ENCODE measurements at places on chromosomes 7 and 10. TPM values are rescaled to one million over a fixed set of nuclear protein-coding genes. Genes with fewer than 3 reads are reported as not detected.
A peak's percentile ranks its signal among the peaks of the same experiment; 100 is the strongest.

DNA sequence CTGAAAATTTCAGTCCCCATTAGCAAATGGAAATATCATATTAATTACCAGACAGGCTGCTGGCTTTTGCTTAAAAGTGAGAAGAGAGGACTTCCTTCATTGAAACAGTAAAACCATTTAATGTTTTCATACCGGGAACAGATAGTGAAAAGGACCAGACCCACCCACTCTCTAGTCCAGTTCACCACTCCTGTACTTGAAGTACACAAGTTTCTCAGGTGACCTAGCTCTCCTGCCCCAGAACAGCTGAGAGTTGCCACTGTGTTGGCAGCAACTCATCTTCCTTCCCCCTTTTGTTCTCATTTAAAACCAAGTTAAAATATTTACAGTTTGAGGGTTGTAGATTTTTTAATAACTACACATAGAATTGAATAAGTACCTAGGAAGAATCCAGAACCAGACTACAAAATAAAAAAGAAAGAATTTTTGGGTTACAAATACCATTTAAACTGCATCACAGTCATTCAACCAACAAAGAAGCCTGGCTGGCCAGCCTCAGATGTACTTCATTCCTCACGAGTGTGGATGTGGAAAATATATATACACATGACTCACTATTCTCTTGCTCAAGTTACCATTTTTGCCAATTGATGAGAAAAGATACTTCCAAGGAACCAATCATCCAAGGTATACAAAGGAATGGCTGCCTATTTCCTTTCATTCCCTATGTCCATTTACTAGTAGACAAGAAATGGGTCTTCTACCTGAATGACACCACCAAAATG is 68.1 kb downstream of the VPS41 start:
- DNase-seq = no peak

DNA sequence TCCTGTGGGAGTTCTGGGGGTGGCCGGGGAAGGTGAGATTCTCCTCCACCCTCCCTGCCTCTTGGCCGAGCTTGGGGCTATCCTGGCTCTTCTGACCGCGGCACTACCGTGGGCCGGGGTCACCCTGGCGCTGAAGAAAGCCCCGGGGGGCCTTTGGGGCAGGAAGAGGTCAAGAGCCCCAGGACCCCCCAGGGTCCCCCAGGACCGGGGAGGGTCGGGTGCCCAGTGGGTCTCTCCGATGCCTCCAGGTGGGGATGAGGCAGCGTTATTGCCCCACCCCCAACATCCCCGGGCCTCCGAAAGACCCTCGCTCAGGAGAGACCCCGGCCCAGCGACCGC is 439 bp upstream of the KNDC1 start:
- DNase-seq = no peak

DNA sequence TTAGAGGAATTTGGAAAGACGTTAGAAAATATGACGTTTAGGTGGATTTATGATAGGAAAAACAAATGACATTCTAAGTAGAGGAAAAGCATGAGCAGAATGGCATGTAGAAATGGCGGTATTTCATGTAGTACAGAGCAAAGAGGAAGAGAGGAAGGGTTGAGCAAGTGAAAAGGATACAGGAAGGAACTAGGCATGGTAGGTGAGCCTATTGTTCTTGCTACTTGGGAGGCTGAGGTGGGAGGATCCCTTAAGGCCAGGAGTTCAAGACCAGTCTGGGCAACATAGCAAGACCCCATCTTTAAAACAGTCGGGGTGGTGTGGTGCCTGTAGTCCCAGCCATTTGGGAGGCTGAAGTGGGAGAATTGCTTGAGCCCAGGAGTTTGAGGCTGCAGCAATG is 1.2 kb downstream of the GTPBP10 start:
- no peak for DNase-seq

DNA sequence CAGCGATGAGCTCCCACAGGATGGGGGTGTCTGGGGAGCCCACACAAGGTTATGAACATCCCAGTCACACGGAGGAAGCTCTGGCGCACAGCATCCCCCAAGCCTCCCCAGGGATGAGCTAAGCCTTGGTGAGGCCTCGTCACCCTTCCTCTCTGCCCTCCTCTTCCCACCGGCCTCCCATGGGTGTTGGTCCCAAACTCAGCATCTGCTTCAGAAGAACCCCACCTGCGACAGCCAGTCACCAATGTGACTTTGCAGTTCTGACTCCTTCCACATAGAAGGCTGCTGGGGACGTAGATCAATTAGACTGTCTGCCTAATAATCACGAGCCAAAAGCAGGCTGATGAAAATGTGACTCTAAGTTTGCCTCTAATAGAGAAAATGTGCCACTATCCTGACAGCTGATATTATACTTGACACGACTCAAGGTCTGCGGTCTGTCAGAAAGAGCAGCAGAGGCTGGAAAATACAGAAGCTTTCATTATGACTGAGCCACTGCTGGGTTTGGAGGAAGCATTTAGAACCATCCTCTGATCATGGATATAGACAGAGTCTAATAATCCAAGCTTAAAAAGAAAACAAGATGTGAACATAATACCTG is 116.0 kb upstream of the PFKP start:
- DNase-seq = no peak

DNA sequence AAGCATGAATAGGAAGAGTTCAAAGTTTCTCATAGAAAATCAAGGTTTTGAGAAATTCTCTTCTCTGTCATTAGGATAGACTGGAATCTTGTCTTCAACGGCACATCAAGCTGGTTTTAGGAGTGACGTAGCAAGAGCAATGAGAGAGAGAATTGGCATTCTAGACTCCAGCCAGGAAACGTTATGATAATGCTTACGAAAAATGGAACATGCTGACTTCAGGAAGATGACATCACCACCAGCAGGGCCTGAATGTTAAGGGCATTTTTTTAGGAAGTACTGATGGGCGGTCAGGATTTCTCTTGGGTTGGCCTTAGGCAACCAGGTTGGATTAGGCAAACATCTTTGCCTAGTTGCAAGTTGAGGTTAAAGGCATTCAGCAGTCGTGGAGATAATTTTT is 213.2 kb upstream of the CTBP2 start:
- no peak for DNase-seq

- no peak for DNase-seq
Measured at GRCh38 chr7:24921362-24921679, 58.7 kb downstream of the OSBPL3 start.

GRCh38 chr7:2228921-2229320 is 3.8 kb downstream of the MAD1L1 start:
- DNase-seq = no peak

DNA sequence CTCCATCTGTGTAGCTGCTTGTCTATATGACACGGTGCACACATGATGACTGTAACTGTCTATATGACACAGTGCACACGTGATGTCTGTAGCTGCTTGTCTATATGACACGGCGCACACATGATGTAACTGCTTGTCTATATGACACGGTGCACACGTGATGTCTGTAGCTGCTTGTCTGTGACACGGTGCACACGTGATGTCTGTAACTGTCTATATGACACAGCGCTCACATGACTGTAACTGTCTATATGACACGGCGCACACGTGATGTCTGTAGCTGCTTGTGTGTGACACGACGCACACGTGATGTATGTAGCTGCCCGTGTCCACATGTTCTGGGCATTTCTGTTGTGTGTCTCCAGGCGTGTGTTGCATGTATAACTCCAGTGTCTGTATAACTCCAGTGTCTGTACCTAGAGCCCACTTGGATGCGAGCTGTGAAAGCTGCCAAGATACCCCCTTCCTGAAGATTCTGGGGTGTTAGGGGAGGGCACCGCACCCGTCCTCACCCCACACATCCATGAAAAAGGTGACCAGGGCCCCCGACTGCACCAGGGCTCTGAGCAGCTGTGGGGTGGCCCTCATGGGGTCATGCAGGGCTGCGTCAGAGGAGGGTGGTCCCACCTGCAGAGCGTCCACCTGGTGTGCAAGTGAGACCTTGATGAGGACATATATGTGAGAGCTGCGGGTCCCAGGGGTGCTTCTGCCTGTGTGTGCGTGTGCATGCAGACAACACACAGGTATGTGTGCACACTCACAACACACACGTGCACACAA is 137.9 kb downstream of the ELFN1 start:
- DNase-seq = no peak

DNA sequence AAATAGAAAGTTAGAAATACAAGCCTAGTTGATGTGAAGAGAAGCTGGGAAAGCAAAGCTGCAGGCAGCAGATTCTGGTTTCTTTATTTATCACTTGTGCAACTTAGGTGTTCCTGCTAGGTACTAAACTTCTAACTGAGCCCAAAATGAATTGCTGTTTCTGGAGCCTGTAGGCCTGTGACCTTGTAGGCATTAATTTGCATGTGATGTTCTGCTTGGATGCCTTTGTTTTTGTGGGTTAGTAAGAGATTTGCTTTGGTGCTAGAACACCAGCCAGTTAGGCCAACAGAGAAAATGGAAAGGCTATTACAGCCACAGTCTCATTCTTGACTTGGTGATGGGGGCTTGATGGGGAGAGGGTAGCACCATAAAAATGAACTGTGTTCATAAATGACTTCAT is 370.7 kb downstream of the PPP1R3A start:
- DNase-seq = no peak

GRCh38 chr7:96870185-96870584 is 135.2 kb upstream of the DLX6 start:
- DNase-seq = no peak

DNA sequence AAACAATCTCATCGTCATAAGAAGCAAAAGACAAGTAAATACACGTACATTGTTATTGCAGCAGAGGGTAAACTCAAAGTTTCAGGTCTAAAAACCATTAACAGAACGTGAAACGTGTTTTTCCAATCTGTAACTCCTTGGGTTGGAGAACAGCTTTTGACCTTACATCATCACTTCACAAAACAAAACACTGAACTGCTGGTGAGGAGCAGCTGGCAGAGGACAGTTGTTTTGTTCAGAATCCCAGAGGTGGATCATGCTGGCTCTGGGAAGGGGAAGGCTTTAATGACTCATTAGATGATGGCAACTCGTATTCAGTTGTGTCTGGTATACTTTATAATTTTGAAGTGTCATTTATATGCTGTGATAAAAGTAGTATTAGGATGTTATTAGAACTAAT is 923.0 kb upstream of the CELF2 start:
- no peak for DNase-seq

- DNase-seq = no peak
Measured at GRCh38 chr7:90469554-90469953, at the start of gene PTTG1IP2. Gene PTTG1IP2, plus strand, starts transcription at chr7:90469639. Its CDS starts 148 bp downstream, at chr7:90469787.

- no peak for DNase-seq
Measured at GRCh38 chr10:124722798-124723783, 21.1 kb downstream of the FAM53B start.

DNA sequence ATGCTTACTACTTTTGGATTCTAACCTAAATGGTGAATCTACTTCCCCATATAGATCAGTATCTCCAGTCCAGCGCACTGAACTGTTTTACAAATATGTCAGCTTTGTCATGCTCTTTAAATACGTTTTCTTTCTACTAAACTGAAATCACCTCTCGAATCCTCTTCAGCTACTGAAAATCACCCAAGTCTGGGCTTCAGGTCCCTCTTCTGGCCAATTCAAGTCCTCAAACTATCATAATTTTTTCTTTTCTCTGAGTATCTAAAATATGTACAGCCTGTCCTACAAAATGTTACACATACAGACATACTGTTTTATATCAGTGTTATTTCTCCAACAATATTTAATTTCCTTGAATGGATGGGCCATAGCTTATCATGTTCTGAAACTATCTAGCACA is 84.2 kb downstream of the CACNA2D1 start:
- no peak for DNase-seq

- peak; percentile 69 for DNase-seq
Measured at GRCh38 chr7:151244196-151244840, 4.2 kb downstream of the SMARCD3 start.

GRCh38 chr10:60906411-60906810 is 37.6 kb downstream of the RHOBTB1 start:
- DNase-seq = no peak

GRCh38 chr7:47763063-47763974 is 181.4 kb upstream of the TNS3 start:
- no peak for DNase-seq

DNA sequence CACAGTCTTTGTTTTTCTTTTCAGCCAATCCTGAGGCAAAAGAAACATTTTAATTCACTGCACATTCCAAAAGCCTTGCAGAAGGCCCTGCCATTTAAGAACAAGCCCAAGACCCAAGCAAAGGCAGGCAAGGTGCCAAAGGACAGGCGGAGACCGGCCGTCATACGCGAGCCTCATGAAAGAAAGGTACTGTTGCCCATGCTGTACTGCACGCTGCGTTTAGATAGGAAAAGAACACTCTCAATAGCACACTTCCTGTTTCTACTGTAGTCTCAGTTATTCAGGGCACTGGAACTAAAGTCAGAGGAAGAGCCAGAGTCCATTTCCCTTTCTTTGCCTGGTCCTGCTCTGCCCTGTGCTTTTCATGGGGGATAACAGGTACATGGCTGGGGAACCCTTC is 47.6 kb downstream of the BMS1 start:
- DNase-seq = no peak

DNA sequence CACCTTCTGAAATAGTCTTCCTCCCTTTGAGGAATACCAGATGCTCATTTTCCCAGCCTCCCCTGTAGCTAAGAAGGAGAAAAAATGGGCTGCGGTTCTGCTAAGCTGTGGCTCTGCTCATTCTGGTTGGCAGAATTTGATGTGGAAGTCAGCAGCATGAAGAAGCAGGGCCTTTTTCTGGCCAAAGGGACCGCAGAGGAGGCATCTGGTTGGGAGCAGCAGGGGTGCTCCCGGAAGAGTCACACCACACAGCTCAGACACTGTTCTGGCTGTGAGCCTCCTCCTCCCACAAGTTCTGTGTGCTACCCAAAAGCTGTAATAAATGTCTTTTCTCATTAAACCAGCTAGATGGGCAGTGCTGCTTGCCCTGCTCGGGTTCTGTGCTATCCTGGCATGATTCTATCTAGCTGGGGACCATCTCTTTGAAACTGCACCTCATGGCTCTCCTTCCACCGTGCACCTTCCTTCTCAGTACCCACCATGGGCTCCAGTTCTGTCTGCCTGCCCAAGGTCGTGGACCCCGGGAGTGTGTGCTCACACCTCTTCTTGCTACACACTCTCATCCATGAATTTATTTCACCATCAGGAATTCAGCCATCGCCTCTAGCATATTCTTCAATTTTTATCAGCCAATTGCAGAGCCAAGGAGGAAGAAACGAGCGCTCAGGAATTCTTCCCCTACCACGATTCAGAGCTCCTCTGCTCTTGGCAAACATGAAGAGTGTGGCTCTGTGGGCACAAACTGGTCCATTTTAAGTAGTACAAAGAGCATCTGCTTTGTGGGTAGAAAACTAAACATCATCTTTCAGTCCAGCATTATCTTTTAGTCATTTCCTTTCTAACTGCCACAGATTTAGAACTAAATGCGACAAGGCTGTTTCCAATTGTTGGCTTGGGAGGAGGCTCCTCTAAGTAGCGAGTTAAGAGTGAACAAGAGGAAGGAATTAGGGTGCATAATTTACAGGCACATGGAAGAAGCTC is 76.9 kb downstream of the FAM171A1 start:
- no peak for DNase-seq

- DNase-seq = no peak
Measured at GRCh38 chr7:78383096-78383880, 584.7 kb downstream of the PHTF2 start.

ZNF786 gene
- 9.2 TPM for total RNA-seq

SFTPD gene
- not detected for total RNA-seq

FBXL13 gene
- total RNA-seq = 0.66 TPM

CCL26 gene
- not detected for total RNA-seq

RNF32 gene
- 0.20 TPM for total RNA-seq

FEZF1 gene
- total RNA-seq = not detected

PTPRN2 gene
- total RNA-seq = 0.42 TPM

TDRD1 gene
- 0.16 TPM for total RNA-seq

ATOH7 gene
- not detected for total RNA-seq

SKIDA1 gene
- 0.24 TPM for total RNA-seq

SLC26A3 gene
- not detected for total RNA-seq

EVX1 gene
- total RNA-seq = not detected

CFAP69 gene
- 0.81 TPM for total RNA-seq

ST7 gene
- total RNA-seq = 14.2 TPM
